ENCODE measurements at places on chromosomes 3 and 15. TPM values are rescaled to one million over a fixed set of nuclear protein-coding genes. Genes with fewer than 3 reads are reported as not detected.

CHST14 gene
- 8.5 TPM for total RNA-seq

NR1I2 gene
- not detected for total RNA-seq

RLBP1 gene
- not detected for total RNA-seq

IL17RE gene
- total RNA-seq = 2.0 TPM

ARPIN gene
- total RNA-seq = 12.2 TPM
